ENCODE measurements at places on chromosomes 2 and 18.

DNA sequence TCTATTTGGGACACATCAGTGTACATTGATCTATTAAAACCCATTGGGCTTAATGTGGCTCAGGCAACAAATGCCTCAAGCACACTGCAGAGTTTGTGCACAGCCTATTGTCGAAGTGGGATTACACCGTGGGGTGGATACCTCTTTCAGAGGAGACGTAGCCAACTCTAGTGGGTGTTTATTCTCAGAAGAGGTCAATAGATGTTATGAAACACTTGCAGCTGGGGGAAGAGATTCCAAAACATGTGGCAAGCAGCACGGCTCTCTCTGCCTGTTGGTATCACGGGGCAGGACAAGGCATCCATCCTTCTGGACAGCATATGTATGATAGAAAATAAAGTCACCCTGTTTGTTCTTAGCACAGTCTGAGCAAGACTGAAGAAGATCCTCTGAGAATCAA is 121.4 kb upstream of the COPS8 start:
- DNase-seq, result no peak

- DNase-seq, result no peak
Observed at GRCh38 chr2:143379955-143380354, 250.7 kb downstream of the ARHGAP15 start.

- DNase-seq, result no peak
Observed at GRCh38 chr2:216536734-216537210, 38.1 kb downstream of the RPL37A start.

DNA sequence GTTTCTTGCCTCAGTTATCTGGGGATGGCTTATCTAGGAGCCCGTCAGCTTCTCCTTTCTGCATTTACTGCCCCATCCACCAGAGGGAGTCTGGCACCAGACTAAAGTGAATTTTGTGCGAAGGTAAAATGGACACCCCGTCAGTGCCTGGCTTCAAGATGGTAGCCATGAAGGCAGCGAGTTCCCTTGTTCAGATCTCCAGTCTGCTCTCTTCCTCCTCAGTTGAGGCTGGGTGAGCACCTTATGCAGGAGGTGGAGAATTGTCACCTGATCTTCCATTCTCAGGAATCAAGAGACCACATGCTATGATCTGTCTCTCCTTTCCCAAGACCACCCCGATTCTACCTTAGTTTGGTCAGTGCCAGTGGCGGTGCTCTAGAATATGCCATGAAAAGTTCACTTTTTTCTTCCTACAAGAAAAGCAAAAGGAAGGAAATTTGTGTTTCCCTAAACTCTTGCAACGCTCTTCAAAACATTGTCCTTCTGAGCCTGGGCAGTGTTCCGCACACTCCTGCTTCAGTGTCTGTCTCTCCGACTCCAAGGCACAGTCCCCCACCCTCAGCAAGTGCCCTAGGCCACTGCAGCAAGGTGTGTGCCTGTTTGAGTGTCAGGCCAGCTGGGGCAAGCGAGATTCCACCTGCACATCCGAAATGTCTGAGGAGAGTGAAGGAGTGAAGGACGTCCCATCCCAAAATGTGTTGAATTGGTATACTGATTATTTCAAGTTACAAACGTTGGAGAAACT is 168.6 kb downstream of the SS18 start:
- DNase-seq, result peak; percentile 89

GRCh38 chr2:68861330-68861729 is 9.9 kb downstream of the BMP10 start:
- no peak for DNase-seq
